NCI-H187 (cell line): ENCODE measurements at places on chromosomes 12 and 14.

DNA sequence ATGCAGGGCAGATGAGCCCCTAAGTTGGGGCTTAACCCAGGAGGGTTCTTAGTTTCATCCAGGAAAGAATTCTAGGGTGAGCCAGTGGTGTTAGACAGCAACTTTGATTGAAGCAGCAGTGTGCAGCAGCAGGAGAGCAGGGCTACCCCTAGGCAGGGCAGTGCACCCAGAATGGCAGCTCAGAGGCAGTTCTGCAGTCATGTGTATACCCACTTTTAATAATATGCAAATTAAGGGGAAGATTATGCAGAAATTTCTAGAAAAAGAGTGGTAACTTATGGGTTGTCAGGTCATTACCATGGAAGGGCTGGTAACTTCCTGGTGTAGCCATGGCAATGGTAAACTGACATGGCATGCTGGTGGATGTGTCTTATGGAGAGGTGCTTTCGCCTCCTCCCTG, 297.5 kb downstream of the PCNX1 start:
- no peak for DNase-seq

DNA sequence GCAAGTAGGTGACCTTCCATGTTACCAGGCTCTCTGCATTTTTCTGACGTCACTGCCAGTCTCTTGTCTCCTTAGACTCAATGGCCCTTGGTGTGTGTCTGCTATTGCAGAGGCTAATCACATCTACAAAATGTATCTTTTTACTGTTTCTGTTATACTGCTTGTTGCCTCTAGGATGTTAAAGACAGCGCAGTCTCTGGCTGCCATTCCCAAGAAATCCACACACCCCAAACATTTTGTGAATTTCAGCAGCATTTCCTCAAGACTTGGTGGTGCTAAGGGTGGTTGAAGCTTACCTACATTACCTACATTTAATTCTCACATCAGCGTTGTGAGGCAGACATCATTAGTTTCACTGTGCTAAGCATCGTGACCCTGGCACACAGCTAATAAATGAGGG, 87.2 kb downstream of the C12orf75 start:
- DNase-seq, result no peak

GRCh38 chr12:92012691-92013090, 133.0 kb downstream of the BTG1 start:
- no peak for DNase-seq

DNA sequence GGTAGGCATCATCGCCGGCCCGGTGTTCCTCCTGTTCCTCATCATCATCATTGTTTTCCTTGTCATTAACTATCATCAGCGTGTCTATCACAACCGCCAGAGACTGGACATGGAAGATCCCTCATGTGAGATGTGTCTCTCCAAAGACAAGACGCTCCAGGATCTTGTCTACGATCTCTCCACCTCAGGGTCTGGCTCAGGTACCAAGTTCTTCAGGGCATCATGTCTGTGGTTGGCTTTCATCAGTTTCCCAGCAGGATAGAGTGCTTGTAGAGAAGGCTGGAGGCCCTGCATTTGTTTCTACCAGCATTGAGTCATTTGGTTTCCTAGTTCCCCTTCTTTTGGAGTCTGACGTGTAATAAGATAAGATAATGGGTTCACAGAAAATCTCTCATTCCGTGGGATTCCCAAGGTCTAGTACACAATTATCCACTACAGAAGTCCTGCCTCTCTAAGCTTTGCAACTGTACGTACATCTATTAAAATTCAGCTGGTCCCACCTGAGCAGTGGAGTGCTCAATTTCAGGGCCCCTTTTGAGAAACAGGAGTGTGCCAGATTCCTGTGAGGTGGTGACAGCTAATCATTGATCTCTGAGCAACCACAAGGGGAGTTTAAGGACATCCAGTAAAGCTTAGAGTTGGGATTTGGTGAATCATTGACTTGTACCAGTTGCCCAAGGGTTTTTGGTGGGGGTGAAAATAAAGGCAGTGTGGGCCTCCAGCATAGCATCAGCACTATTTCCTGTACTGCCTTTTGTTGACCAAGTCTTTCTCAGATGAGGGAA, 25.1 kb downstream of the ACVR1B start:
- no peak for DNase-seq

- DNase-seq, result no peak
Measured at GRCh38 chr14:102620413-102620812, 28.0 kb downstream of the RCOR1 start.

- DNase-seq, result no peak
Measured at GRCh38 chr12:119363490-119363889, 29.0 kb downstream of the CCDC60 start.

DNA sequence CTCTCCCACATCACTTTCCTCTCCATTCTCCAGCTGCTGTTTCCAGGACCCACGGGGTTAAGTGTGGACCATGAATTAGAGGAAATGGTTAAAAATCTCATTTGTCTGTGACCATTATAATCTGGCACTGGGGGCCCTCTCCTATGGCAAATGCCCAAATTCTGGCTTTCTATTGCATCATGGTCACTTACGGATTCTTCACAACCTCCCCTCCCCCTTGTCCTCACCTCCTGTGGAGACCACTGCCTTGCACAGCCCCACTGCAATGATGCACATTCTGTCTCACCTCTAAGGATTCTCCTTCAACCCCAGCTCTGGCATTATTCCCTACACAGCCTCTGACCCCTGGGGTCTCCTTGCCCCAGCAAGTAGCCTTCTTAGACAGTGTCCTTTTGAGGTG, 18.9 kb downstream of the BCAT1 start:
- no peak for DNase-seq
